ENCODE measurements at places on chromosomes 1 and 21.

- DNase-seq, result no peak
These were observed 318.5 kb downstream of the NTNG1 start for GRCh38 chr1:107459204-107459904.

DNA sequence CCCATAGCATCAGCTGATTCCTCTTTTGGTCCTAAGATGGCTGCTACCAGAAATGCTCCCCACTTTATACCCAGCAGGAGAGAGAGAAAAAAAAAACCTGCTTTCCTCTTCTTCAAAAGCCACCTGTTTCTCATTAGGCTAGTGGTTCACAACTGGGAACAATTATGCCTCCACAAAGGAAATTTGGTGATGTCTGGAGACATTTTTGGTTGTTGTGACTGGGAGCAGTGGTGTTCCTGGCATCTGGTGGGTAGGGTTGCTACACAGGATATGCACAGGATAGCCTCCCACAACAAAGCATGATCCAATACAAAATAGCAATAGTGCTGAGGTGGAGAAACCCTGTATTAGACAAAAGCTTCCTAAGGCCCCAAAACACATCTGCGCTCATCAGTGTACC, 38.5 kb upstream of the SGIP1 start:
- no peak for DNase-seq

- DNase-seq, result no peak
These were observed 21.3 kb downstream of the CD247 start for GRCh38 chr1:167496797-167497619.

GRCh38 chr1:37477946-37478345, 3.6 kb downstream of the ZC3H12A start:
- no peak for DNase-seq

GRCh38 chr21:32916522-32917099, 109.1 kb upstream of the OLIG2 start:
- DNase-seq, result peak; percentile 12

DNA sequence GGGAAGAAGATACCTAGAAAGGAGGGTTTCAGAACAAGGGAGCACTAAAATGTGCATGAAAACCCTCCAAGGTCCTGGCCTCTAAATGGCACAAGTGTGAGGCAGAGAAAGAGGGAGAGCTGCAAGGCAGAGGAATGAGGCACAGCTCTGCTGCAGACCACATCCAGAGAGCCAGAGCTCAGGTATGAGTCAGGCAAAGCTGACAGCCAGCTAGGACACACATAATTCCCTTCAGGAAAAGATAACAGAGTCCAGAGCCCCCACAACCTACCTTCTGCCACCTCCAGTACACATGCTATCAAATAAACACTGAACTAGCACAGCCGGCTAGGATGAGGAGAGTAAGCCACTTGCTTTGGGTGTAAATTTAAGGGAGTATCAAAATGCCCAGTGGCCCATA, 62.2 kb downstream of the HSF2BP start:
- DNase-seq, result peak; percentile 75

GRCh38 chr1:28027238-28027637, 61.2 kb downstream of the EYA3 start:
- no peak for DNase-seq

GRCh38 chr21:36883532-36884486, 82.7 kb downstream of the HLCS start:
- peak; percentile 23 for DNase-seq

- no peak for DNase-seq
These were observed 15.3 kb upstream of the TEDDM1 start for GRCh38 chr1:182415789-182416188.

DNA sequence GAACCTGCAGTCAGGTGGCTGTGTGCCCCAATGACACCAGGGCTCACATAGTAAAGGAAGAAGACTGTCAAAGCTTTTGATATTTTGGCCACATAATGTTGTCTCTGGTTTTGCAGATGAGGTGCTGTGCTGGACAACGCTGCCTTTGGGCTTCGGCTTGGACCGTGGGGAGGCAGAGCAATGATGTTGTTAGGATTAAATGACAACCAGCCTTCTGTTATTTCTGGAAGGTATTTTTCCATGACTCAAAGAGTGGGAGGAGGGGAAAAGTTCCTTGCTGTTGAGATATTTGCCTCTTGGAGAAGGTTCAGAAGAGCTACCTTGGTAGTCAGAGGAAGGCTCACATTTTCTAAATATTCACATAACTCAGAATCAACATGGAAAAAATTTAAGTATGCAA, 187.3 kb upstream of the GALNT2 start:
- no peak for DNase-seq

GRCh38 chr1:149846593-149847466, 52.5 kb upstream of the BOLA1 start:
- no peak for DNase-seq

DNA sequence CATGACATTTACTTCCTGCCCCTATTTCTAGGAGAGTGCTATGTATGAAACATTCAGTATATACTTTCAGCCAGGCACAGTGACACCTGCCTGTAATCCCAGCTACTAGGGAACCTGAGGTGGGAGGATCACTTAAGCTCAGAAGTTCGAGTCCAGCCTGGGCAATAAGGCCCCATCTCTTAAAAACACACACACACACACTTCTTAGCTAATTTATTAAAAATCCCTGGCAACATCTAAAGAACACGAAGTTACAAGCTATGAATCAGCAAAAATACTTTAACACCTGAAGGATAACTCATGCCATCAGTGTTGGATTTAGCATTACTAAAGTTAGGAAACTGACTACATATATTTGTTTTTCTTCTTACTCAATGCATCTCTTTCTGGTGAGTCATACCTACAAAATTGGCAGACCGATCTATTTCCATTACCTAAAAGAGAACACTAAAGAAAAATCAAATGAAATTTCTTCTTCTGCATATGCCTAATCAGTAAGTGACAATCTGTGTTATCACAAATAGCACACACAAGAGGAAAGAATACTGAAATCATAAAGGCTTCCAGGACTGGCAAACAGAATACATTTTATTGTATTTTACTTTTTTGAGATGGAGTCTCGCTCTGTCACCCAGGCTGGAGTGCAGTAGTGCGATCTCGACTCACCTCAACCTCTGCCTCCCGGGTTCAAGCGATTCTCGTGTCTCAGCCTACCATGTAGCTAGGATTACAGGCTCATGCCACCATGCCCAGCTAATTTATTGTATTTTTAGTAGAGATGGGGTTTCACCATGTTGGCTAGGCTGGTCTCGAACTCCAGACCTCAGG, 41.4 kb downstream of the RNF115 start:
- peak; percentile 38 for DNase-seq
